ENCODE measurements at places on chromosomes 2 and 18.

DNA sequence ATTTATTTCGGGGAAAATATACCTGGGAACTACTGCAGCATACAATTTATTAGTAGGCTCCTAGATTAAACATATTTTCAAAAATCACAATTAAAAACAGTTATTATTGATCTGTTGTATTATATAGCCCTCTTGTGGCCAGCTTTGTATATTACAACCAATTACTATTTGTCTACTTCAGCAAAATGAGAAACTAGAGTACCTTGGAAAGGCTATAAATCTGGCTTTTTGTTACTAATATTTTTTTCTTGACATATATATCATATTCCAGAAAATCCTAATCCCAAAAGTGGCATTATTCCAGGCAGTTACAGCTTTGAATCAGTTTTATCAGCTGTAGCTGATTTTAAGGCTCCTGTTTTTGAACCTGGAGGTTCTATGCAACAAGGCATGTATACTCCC is 101.2 kb downstream of the UBR3 start:
- no peak for DNase-seq

- no peak for DNase-seq
Observed at GRCh38 chr2:48279344-48280090, 250.4 kb upstream of the STON1 start.

DNA sequence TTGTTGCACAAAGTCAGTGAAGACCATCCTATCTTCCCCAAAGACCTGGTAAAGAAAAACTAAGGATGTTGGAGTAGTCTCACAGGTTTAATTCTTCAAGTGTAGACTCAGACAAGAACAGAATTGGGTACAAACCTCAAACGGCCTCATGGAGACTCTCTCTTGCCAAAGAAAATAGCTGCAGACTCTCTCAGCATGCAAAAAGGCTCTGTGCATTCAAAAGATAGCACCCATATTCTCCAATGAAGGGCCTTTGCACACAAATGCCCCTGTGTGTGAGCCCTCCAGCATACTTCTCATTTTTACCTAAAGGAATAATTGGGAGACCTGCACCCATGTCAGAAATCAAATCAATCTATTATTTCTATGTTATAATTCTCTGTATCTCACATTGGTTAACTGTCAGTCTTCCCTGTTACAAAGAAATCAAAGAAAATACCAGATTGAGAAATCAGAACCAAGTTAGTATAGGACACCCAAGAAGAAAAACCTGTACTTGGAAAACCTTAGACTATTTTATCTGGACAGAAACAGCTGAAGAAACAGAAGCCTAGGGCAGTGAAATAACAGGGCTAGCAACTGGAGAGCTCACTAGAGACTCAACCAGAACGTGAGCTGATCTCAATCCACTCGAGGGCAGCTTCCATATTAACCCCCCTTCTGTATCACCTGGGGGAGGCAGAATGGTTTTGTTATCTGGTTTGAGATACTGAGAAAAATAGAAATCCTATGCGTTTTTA is 134.7 kb upstream of the DNAJC10 start:
- DNase-seq: no peak

DNA sequence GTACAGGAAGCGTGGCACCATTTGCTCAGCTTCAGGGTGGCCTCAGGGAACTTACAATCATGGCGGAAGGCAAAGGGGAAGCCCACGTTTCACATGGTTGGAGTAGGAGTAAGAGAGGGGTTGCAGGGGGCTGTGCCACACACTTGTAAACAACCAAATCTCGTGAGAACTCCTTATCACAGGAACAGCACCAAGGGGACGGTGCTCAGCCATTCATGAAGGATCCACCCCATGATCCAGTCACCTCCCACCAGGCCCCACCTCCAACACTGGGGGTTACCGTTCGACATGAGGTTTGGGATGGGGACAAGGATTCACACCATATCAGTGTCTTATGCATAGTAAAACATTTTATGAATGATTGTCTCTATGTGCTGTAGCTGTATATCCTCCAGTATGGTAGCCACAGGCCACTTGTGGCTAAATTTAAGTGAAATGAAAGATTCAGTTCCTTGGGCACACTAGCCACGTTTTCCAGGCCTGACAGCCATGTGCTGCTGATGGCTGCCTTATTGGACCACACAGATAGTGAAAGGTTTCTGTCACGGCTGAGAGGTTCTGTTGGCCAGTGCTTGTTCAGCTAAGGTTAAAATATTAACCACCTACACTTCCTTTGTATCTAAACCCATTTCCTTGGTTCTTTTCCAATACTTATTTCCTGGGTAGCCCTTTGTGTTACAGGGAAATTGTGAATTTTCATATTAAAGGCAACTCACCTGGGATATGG is 77.3 kb downstream of the AGAP1 start:
- DNase-seq: no peak

DNA sequence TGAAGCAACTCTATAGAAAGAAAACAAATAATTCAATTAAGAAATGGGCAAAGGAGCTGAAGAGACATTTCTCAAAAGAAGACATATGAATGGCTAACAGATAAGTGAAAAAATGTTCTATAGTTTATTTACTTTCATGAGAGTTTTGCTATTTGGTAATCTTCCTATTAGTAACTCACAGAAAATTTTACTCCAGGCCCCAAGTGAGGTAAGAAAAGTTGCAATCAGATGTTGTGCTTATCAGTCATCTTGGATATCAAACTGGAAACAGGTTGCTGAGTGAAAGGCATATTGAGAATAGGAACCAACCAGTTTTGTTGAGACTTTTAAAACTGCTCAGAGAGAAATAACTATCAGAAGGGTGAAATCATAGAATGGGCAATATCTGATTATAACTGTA is 1179.0 kb upstream of the ACVR2A start:
- no peak for DNase-seq
